ENCODE measurements at places on chromosomes 5 and 9. TPM values are rescaled to one million over a fixed set of nuclear protein-coding genes. Genes with fewer than 3 reads are reported as not detected.

DNA sequence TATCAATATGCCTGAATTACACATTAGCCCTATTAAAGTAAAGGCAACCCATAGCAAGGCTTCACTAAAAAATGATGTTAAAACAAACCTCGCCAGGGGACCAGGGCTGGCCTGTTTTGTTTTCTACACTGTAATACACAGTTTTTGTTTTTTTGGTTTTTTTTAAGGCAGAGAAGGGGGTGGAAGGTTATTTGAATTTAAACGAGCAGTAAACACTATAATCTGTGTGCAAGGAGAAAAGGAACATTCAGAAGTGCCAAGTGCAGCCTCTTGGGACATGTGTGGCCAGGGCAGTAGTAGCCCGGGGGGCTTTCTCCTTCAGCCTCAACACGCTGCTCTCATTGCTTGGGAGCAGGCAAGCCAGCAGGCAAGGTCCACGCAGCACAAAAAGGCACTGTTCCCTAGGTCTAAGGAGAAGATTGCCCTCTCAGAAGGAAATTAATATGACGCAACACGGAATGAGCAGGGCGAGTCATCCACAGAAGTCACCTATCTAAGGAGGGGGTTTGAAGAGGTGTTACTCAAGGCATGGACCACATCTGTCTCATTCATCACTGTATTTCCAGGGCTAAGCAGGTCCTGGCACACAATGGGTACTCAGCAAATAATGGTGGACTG, 16.2 kb downstream of the SIL1 start:
- peak overlapping the region; percentile 68 for H3K27ac ChIP-seq
- DNase-seq: no peak
- H3K27me3 ChIP-seq: no peaks in the 10 kb centered on the region
- peaks cover 7% of the 10 kb centered on the region for H3K36me3 ChIP-seq

ADRB2 gene
- total RNA-seq: 0.81 TPM

DNA sequence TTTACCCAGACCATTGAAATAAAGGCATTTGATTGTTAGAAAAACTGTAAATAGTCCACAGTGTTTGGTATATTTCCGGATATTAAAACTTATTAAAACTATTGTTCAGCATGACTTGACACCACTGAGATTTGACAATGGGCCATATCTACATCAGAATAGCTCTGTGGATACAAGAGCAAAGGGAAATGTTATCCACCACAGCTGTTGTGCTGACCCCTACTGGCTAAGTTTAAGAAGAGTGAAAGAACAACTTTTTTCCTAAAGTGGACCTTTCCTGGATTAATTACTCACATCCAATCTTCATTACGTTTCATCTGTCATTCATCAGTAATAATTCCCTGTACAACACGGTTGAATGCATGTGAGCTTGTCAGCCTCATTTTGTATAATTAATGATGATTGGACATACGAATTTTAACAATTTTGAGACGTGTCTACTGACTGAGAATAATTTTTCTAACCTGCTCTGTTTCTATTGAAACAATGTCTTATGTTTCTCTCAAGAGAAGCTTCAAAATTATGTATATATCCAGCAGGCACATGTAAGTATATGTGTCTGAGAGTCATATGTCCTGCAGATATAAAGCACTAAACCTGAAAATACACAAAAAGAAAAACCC, 1952.6 kb downstream of the MAT2B start:
- no peaks in the 10 kb centered on the region for H3K36me3 ChIP-seq
- H3K4me3 ChIP-seq: no peak overlapping the region
- no peaks in the 10 kb centered on the region for H3K4me1 ChIP-seq
- H3K27ac ChIP-seq: no peak overlapping the region
- no peaks in the 10 kb centered on the region for H3K27me3 ChIP-seq

SPAAR gene
- total RNA-seq: not detected

- no peak overlapping the region for H3K4me3 ChIP-seq
- H3K27ac ChIP-seq: peak overlapping the region; percentile 75
- no peaks in the 10 kb centered on the region for H3K27me3 ChIP-seq
- H3K4me1 ChIP-seq: peaks cover 8% of the 10 kb centered on the region
These were observed 13.5 kb downstream of the NSD1 start for GRCh38 chr5:177146891-177147638.

DNA sequence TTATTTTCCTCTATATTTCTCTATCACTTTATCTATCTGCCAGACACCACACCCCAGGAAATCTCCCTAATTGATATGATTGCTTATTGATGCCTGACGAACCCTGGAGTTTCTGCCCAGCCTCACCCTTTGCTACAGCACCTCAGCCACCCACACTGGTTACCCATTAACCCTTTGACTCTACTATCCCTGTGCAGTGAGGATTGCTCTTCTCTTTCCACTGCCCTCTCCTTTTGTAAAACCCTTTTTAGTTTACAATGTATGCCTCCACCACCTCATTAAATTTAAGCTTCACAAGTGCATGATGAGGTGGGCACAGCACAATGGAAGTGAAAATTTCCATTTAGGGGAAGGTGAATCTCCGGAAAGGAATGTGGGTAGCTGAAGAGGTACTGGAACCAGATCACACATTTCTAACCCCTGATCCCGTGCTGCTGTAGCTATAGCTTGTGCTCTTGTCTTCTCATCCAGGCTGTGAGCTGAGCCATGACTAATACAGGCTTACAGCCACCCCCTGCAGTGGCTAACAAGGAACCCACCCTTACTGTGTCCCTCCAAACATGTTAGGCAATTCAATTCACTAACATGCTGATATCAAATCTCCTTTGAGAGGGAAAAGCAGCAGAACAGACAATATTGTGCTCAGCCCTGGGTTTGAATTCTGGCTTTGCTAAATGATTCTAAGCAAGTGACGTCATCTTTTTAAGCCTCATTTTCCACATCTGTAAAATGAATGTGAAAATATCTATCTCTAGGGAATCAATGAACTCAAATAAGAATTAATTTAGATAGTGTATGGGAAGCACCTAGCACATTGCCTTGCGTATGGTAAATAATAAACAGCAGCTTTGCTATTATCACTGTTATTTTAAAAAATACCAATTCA, 186.9 kb upstream of the TRIM32 start:
- no peak overlapping the region for H3K27ac ChIP-seq
- no peak for DNase-seq
- no peaks in the 10 kb centered on the region for H3K36me3 ChIP-seq

QSOX2 gene
- total RNA-seq: 23.6 TPM

GRCh38 chr9:101586651-101587050, 8.1 kb downstream of the PPP3R2 start:
- no peak overlapping the region for H3K4me3 ChIP-seq
- no peak overlapping the region for H3K27ac ChIP-seq
- DNase-seq: no peak
- no peaks in the 10 kb centered on the region for H3K4me1 ChIP-seq
- H3K36me3 ChIP-seq: no peaks in the 10 kb centered on the region

- peaks cover 25% of the 10 kb centered on the region for H3K4me1 ChIP-seq
- peaks cover 6% of the 10 kb centered on the region for H3K36me3 ChIP-seq
These were observed 30.0 kb downstream of the SIL1 start for GRCh38 chr5:139167952-139168720.

- no peaks in the 10 kb centered on the region for H3K4me1 ChIP-seq
- no peak for DNase-seq
- H3K36me3 ChIP-seq: no peaks in the 10 kb centered on the region
- H3K27me3 ChIP-seq: peaks cover 31% of the 10 kb centered on the region
These were observed 204.3 kb downstream of the TRIM32 start for GRCh38 chr9:116891424-116891823.

- no peak overlapping the region for H3K27ac ChIP-seq
- H3K36me3 ChIP-seq: peaks cover 4% of the 10 kb centered on the region
- H3K4me3 ChIP-seq: no peak overlapping the region
- DNase-seq: no peak
These were observed 24.3 kb downstream of the FBXO10 start for GRCh38 chr9:37551888-37552287.

MAPK9 gene
- total RNA-seq: 35.2 TPM

JAKMIP2 gene
- total RNA-seq: 13.8 TPM

GRCh38 chr5:175520873-175521272, 42.5 kb downstream of the SFXN1 start:
- DNase-seq: no peak
- H3K4me1 ChIP-seq: no peaks in the 10 kb centered on the region
- H3K27me3 ChIP-seq: no peaks in the 10 kb centered on the region

SPINK4 gene
- not detected for total RNA-seq

DNA sequence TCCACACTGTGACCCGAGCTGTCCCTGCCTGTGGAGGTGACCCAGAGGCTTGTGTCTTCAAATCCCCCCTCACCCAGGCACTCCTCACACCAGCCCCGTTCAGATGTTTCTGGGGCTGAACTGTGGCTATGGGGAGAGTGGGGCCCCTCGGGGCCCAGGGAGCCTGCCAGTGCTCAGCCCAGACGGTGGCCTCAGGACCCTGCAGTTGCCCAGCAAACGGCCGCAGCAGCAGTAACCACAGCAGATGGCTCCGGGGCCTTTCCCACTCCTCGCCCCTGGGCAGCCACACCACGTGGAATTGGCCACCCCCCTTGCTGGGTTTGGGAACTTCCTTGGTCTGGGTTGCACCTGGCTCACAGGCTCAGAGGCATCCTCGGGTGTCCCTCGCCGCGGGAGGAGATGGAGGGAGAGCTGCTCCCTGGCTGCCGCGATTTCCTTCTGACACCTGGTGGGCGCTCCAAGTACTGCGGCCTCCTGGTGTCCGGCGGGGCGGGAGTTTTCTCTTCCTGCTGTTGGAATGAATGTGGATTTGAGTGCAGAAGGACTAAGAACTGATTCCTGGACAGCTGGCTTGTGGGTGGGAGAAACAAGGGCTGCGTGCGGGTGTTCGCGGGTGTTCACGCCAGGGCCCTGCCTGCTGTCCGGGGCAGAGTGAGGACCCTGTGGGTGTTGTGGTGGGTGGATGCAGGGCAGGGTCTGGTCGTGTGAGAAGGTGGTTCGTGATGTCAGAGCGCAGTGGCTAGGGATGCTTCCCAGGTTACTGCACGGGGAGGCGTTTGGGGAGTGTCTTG, 97.5 kb downstream of the COL5A1 start:
- H3K27ac ChIP-seq: no peak overlapping the region
- peaks cover 4% of the 10 kb centered on the region for H3K27me3 ChIP-seq
- no peak overlapping the region for H3K4me3 ChIP-seq
- H3K36me3 ChIP-seq: no peaks in the 10 kb centered on the region
- DNase-seq: peak; percentile 86
- H3K4me1 ChIP-seq: peaks cover 12% of the 10 kb centered on the region

- peaks cover 38% of the 10 kb centered on the region for H3K36me3 ChIP-seq
- H3K27me3 ChIP-seq: no peaks in the 10 kb centered on the region
- H3K4me1 ChIP-seq: peaks cover 16% of the 10 kb centered on the region
- no peak overlapping the region for H3K4me3 ChIP-seq
- no peak overlapping the region for H3K27ac ChIP-seq
- no peak for DNase-seq
These were observed 38.2 kb downstream of the FOCAD start for GRCh38 chr9:20722221-20722620.

GRCh38 chr9:104494808-104495207, 9.3 kb upstream of the OR13F1 start:
- no peaks in the 10 kb centered on the region for H3K27me3 ChIP-seq
- no peak for DNase-seq
- no peaks in the 10 kb centered on the region for H3K36me3 ChIP-seq
- H3K4me1 ChIP-seq: no peaks in the 10 kb centered on the region

DNA sequence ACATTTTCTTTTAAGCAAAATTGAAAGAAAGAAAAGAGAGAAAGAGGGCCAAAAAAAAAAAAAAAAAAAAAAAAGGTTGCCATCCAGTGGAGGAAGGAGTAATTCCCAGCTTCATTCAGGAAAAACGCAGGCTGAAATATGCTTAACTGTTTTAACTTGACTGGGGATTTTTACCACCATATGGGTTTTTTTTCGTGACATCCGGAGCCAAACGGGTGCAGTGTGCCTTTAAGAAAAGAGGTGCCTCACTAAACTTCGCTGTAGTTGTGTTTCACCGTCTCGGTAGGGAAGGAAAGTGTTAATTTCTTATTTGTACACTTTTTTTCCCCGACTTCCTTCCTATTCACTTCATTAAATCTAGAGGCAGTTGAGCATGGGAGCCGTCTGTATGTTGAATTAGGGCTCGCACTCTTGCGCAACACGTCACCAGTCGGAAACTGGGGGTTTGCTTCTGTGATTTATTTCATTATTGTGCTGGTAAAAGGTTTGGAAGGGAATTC, 143.0 kb downstream of the SMARCA2 start:
- H3K27ac ChIP-seq: peak overlapping the region; percentile 80
- H3K36me3 ChIP-seq: peaks cover 14% of the 10 kb centered on the region
- H3K4me3 ChIP-seq: peak overlapping the region; percentile 88

SLC34A3 gene
- total RNA-seq: 0.81 TPM

- no peak overlapping the region for H3K4me3 ChIP-seq
- H3K36me3 ChIP-seq: no peaks in the 10 kb centered on the region
- H3K27ac ChIP-seq: no peak overlapping the region
- H3K27me3 ChIP-seq: no peaks in the 10 kb centered on the region
These were observed 122.2 kb downstream of the AUH start for GRCh38 chr9:91239367-91240111.

DNA sequence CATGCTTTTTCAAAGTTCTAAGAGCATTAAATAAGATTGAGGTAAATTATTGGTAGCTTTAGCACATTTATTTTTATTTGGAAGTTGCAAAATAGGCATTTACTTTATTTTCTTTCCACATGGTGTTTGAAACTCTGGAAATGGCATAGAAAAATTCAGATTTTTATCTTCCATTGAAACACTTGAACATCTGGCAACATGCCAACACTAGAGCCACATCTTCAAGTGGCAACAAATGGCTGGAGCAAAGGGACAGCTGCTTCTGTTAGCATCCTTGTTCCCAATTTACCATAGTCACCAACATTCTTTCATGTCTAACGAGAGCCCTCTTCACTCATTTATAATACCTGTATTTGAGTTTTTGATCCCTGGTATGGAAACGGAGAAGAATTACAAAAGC, 539.9 kb downstream of the ZNF608 start:
- H3K4me3 ChIP-seq: no peak overlapping the region
- H3K4me1 ChIP-seq: no peaks in the 10 kb centered on the region
- H3K27ac ChIP-seq: no peak overlapping the region

PRSS3 gene
- total RNA-seq: 0.86 TPM

- H3K4me1 ChIP-seq: peaks cover 7% of the 10 kb centered on the region
- no peaks in the 10 kb centered on the region for H3K36me3 ChIP-seq
- peaks cover 15% of the 10 kb centered on the region for H3K27me3 ChIP-seq
- DNase-seq: no peak
- H3K27ac ChIP-seq: no peak overlapping the region
These were observed 12.7 kb upstream of the CYSTM1 start for GRCh38 chr5:140162275-140162674.

Data from type B pancreatic cell (in vitro differentiated cells).